Activated naive CD4-positive, alpha-beta T cell treated with anti-CD3 and anti-CD28 coated beads, Interleukin-2, amount 50 U/mL, for 16 hours (primary cell): ENCODE measurements at places on chromosomes 6 and 20.

DNA sequence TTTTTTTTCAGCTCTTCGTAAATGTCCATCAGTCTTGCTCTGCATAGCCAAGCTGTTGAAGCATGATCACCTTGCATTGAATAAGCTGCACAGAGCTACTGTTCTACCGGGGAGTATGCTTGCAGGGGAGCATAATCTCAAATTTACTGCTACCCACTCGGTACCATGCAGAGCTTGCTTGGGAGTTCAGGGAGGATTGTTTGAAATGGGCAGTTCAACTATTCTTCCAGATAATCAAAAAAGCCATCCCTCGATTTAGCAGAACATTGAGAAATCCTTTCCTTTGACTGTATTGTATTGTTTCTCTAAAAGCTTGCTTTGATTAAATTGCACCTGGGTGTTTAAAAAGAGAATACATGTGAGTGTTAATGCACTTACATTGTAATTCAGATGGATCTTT is 332.6 kb downstream of the UTRN start:
- no peak for DNase-seq

- DNase-seq, result no peak
Measured at GRCh38 chr6:123785039-123785438, 18.6 kb upstream of the NKAIN2 start.

- no peak for DNase-seq
Measured at GRCh38 chr6:107123501-107123900, 8.2 kb upstream of the BEND3 start.

GRCh38 chr6:49898904-49899566 is 32.7 kb upstream of the CRISP1 start:
- DNase-seq, result no peak

DNA sequence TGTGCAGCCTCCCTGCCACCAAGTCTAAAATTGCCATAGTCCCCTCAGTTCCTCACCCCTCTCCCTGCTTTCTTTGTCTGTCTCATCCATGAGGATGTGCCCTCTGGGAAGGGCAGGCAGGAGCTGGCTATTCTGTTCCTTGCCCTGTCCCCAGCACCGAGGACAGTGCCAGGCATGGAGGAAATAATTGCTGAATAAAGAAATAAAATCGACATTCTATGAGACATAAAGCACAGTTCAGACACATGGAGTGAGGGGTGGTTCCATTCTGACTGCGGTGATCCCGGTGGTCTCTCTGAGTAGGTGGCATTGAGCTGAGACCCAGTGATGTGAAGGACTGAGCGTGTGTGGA is 23.5 kb upstream of the NOL4L start:
- DNase-seq, result no peak

GRCh38 chr6:125082908-125083683 is 70.5 kb upstream of the TPD52L1 start:
- no peak for DNase-seq

DNA sequence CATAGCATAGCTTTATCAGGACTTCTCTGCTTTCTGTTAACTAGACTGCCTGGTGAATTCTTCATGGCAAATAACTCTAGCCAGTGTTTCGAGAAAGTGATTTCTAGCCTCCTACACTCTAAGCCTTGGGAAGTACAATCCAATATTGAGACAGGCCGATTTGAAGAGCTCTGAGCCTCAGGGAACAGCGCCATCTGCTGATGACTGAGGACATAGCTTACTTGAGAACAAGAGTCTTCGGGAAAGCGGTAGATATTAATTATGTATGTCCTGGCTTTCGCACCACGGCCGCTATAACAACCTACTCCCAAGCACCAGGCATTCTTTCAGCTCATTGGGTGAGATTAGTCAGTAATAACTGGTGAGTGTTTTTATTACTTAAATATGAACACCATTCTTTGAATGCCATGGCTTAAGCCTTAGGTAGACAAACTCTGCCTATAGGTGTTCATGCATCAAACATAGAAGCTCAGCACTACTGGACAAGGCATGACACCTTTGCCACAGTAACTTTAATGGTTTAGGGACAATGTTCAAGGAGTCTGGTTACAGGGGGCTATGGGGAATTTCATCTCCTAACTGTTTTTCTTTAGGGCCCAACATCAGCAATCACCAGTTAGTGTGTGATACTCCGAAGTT is 518.6 kb downstream of the BMP2 start:
- no peak for DNase-seq

DNA sequence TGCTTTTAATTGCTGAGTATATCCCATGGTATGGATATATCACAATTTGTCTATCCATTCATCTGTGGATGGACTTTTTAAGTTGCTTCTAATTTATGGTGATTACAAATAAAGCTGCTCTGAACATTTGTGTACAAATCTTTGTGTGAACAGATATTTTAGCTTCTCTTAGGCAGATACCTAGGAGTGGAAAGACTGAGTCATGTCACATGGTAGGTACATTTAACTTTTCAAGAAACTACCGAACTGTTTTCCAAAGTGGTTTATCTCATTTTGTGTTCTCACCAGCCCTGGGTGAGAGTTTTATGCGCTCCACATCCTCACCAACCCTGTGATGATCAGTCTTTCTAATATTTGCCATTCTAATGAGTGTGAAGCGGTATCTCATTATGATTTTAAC is 31.0 kb upstream of the ZNFX1 start:
- DNase-seq, result no peak

GRCh38 chr20:52142757-52143156 is 48.8 kb downstream of the ZFP64 start:
- DNase-seq, result no peak

DNA sequence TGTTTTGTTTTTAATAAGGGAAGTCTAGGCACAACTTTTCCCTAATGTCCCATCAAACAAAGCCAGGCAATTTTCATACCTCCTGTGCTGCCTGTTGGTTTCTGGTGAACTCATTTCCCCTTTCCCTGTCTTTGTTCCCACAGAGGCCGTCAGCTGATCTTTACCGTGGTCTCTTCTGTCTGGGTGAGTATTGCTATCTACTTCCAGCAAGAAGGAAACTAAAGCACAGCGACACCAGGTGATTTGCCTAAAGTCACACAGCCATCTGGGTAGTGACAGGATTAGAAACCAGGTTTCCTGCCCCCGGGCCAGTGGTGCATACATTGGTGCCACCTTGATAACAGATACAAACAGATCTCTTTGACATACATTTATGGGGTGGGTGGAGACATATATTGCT is 59.6 kb downstream of the RAB44 start:
- DNase-seq, result no peak

- DNase-seq, result no peak
Measured at GRCh38 chr6:121584586-121585369, 149.3 kb downstream of the GJA1 start.
